ENCODE measurements at places on chromosomes 7 and 10.
A peak's percentile ranks its signal among the peaks of the same experiment; 100 is the strongest.

DNA sequence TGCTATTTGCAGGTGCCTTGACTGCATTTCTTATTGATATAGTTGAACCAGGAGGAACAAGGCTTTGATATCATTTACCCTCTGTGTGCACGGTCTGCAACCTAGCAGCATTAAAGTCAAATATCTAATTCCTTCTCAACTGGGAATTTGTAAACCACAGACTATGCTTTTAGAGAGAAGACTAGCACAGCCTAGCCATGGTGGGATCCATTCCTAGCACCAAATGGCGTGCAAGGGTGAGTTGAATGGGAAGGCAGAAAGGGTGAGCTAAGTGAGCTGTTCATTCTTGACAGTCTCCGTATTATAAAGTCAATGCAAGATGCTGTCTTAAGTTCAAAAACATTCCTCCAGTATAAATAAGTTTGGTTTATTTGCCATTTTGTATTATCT is 2.9 kb downstream of the ZNF365 start:
- no peak for DNase-seq

DNA sequence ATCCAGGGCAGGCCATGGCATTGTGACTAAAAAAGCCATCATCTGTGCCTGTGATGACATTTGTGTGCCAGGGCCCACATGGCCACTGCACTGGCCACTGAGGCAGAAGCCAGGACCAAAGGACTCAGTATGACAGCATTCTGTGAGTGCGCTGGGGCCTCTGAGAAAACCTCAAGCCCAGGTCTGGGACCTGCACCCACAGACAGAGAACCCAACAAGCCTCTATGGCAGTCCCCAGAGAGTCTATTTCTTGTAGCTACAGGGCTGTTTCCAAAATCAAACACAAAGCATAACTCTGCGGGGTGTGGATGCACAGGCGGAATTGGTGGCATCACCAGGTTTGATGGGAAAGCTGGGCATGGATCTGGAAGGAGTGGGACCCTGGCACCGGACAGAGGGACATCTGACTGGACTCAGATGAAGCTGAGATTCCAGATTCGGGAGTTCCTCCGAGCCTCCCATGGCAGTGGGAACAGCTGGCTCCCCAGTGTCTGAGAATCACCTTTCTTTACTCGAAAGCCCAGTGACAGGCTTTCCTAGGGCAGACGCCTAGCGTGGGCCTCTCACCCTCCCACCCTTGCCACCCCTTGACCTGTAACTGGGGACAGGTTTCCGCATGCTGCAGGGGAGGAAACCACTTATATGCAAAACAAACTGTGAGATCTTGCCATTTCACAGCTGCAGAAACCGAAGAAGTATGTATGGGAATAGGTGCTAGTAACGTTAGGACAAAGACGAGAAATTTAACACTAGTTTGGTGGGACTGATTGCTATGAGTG is 70.6 kb upstream of the RHEB start:
- DNase-seq, result no peak

DNA sequence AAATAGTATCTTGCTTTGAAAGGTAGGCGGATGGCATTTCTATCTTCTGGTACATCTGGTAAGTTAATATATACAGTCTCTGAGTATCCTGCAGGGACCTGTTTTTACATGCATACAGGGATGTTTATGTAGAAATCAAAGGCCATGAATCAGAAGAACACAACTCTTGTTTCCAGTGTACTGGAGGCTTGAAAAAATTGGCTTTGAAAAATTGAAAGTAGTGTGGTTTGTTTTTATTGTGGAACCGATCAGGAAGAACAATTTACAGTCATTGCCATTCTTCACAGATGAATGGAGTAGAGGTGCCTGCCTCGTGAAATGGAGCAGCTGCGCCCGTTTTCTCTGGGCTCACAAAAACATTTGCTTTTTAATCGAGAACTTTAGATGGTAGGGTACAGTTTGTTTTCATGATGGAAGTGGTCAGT is 54.0 kb upstream of the RPA3 start:
- DNase-seq, result peak; percentile 75

DNA sequence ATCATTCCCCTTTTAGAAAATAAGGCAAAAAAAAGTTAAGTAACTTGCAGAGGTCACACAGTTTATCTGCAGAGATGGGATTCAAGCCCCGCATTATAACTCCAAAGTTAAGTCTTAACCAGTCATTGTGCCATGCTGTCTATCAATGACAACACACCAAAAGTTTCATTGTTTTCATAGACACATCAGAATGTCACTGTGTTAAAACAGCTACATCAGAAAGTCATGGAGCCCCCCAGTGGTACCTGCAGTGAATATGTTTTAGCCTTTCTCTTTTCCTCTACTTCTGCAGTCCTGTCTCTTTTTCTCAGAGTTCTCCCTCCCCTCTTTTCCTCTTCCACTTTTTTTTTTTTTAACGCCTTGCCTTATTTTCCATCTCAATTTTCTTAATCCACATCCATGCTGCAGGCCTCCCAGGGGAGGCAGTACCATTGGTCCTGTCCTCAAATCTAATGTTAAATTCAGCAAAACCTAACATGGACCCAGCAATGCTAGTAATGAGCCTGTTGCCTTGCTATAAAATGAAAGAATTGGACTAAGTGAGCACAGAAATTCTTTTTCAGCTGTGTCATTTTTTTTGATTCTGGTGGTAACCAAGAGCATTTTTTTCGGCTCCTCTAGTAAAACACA is 3.8 kb upstream of the NRCAM start:
- DNase-seq, result peak; percentile 60

GRCh38 chr7:103859709-103860108 is 129.7 kb downstream of the RELN start:
- DNase-seq, result no peak

GRCh38 chr7:71753956-71754664 is 622.2 kb downstream of the GALNT17 start:
- DNase-seq, result no peak

GRCh38 chr10:10897400-10897799 is 120.3 kb upstream of the CELF2 start:
- DNase-seq, result no peak

DNA sequence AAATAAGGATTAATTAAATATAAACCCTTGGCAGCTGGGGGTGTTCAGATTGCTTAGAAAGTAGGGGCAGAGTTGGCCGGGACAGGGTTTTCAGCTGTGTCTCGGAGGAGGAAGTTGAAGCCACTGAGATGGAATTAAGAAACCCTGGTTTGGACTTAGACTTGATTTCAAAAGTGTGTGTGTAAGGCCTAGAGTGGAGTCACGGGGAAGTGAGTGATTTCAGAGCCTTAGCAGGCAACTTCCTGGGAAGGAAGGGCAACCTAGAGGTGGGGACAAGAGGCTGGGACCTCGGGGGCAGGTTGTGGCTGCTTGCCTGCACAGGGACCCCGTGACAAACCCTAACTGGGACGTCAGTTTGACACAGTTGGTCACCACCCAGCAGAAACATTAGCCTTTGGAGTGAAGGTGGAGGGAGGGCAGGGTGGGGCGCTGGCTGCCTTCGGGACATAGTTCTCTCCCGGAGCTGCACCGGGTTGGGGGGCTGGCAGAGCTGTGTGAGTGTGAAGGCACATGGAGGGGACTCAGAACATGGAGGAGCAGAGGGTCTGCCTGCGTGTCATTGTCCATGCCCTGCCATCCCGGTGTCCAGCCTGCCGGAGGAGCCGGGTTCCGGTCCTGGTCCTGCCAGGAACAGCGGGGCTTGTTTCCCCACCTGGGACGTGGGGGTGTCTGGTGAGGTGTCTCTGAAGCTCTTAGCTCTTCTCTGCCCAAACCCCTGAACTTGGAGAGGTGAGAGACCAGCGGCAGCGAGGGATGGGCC is 1.8 kb downstream of the BRI3 start:
- DNase-seq, result peak; percentile 73

DNA sequence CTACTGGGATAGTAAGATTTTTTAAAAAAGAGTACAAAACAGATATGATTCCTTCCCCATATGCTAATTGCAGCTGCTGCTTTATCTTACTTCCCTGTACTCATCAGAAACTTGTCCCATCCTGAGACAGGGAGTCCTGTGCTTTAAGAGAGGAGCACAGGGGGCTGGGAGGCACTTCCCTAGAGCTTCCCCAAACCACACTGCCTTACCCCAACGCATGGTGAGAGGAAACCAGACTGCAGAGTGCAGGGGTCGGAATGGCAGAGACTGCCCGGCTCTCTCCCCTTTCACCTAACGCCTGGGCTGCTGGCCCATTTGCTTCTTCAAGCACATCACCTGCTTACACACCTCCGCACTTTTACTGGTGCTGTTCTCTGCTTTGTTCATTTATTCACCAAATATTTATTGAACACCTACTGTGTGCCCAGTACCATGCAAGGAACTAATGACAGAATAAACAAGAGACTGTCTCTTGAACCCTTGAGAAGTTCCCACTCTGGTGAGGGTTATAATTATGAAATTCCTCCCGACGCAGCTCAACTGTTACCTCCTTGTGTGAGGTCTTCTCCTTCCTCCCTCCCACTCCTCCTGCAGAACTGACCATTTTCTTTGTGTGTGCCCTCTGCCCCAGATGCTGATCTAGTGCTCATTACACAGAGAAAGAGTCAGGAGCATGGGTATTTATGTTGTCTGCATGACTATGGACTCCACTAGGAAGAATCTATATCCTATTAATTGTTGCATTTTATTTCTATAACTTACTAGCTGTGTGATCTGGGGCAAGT is 289.7 kb downstream of the TCF7L2 start:
- no peak for DNase-seq

DNA sequence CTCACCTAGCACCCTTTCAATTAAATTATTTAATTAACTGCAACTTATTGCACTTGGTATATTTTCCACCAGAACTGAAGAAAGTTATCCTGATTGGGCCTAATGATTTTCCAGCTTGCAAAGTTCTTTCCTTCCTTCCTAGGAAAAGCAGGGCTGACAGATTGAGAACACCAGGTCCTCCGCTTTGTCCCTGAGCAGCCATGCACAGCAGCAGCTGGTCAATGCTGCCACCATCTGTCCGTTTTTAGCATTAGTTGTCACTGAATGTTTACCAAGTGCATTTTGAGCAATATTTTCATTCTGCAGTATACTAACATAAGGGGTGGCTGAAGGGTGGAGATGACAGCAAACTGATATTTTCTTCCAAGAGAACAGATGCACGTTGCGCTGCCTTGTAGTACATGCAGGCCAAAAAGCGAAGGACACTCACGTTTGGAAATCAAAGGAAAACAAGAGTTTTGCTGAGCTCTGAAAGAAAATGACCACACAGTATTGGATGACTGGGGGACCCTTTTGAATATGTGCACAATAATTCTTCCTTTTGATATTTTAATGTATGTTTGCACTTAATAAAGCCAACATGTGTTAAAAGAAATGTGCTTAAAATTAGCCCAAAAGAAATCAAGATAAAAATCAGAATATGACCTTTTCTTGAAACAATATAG is 248.8 kb upstream of the PTN start:
- DNase-seq, result peak; percentile 81

- peak; percentile 96 for DNase-seq
Measured at GRCh38 chr10:77532068-77532467, 105.5 kb downstream of the KCNMA1 start.

- DNase-seq, result peak; percentile 83
Measured at GRCh38 chr7:73567846-73568685, 10.3 kb downstream of the TBL2 start.

- DNase-seq, result no peak
Measured at GRCh38 chr7:130990178-130990832, 256.3 kb upstream of the KLF14 start.

- no peak for DNase-seq
Measured at GRCh38 chr7:7617550-7617949, 23.0 kb upstream of the UMAD1 start.

DNA sequence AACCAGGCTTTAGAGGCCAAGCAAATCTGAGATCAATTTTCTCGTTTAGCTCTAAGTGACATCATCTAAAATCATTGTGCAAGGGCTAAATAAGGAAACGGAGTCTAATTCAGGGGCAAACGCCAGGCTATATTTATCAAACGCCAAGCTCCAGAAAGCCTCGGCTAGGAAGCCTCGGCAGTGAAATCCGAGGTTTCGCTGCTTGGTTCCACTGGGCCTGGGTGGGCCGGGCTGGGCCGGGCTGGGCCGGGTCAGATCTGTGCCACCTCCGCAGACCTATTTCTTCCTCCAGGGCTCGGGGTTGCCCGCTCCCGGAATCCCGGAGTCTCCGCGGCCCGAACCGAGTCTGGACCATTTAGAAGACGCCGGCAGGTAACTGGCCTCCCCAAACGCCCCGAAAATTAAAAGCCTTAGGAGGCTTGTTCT is 459 bp upstream of the FEZF1 start:
- no peak for DNase-seq

GRCh38 chr7:1059200-1060091 is 15.1 kb downstream of the GPR146 start:
- DNase-seq, result no peak

DNA sequence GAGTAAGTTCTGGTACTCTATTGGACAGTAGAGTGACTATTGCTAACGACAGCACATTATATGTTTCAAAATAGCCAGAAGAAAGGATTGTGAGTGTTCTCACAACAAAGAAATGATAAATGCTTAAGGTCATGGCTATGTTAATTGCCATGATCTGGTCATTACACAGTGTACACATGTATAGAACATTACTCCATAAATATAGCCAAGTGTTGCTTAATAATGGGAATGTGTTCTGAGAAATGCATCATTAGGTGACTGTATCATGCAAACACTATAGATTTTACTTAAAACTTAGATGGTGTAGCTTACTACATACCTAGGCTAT is 19.6 kb downstream of the EPC1 start:
- DNase-seq, result no peak

GRCh38 chr10:1379601-1380000 is 323.4 kb downstream of the WDR37 start:
- DNase-seq, result no peak

DNA sequence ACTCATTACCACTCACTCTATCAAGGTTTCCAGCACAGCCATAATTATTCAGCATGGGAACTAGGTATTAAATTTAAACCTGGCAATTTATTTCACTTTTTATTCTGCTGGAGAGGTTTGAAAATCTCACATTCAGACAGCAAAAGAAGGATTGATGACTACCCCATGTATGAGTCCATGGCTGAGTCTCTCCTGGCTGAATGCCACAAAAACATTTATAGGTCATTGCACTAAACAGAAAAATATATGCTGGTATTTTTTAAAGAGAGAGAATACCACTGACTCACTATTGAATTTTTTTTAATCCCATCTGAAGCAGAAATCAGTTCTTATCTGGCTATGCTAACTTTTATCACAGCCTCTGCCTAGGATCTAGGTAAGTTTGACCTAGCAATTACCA is 336.3 kb downstream of the PPP1R3A start:
- DNase-seq, result peak; percentile 78

- no peak for DNase-seq
Measured at GRCh38 chr10:119349341-119349740, 142.0 kb downstream of the GRK5 start.

DNA sequence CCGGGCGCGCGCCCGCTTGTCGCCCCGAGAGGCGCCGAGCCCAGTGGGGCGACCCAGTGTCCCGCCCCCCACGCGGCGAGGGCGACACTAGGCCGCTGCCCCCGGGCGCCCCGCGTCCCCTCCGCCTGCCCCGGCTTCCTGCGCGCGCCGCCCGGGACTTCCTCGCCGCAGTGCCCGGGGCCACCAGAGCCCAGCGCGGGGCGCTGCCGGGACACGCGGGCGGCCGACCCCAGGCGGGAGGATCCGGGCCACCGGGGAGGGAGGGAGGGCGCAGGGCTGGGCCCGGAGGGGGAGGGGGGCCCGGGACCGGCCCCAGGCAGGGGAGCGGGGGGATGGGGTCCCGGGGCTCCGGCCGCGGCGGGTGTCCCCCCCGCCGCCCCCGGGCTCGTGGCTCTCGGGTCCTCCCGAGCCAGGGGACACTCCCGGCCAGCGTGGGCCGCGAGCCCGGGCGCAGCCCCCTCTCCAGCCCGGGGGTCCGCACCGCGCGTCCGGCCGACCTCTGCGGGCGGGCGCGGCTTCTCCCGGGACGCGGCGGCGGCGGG is 435 bp upstream of the PWWP2B start:
- peak; percentile 43 for DNase-seq

- peak; percentile 28 for DNase-seq
Measured at GRCh38 chr7:13604178-13604577, 385.3 kb downstream of the ETV1 start.
